ENCODE measurements at places on chromosomes 6 and 20.

GRCh38 chr6:109477725-109478124, 5.3 kb downstream of the ZBTB24 start:
- DNase-seq, result no peak

DNA sequence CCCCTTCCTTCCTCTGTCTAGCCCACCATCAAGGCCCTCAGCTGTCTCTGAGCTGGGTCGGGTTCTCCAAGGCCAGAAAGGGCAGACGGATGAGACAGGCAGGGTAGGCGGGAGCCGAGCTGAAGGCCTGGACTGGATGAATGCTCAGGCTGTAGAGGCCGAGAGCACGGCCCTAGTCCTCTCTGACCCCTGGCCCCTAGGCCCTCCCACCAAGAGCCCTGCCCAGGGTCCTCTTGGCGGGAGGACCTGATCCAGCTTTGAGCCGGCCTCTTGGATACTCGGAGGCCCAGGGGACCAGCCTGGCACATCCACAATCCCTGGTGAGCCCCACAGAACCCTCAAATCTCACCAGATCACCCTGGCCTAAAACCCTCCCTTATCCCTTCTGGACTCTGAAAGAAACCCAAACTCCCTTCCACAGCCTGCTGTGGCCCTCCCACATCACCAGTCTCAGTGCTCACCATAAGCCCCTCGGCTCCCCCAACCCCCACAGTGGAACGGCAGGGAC, 8.2 kb downstream of the ADISSP start:
- DNase-seq, result no peak

- DNase-seq, result no peak
Measured at GRCh38 chr6:105320765-105321164, 82.1 kb downstream of the PREP start.

DNA sequence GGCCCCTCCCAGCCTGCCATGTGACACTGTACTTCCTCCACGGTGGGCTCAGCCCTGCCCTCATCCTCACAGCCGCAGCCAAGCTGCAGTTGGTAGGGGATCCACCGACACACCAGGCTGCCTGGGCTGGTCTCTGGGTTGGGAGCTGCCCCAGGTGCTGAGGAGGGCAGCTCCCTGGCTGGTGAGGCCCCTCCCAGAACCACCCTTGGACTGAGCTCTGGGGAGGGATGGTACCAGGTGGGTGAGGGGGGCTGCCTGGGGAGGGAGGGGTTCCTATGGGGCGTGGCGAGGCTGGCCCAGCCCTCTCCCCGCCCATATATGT, 185 bp upstream of the TNFRSF6B start:
- DNase-seq, result no peak

DNA sequence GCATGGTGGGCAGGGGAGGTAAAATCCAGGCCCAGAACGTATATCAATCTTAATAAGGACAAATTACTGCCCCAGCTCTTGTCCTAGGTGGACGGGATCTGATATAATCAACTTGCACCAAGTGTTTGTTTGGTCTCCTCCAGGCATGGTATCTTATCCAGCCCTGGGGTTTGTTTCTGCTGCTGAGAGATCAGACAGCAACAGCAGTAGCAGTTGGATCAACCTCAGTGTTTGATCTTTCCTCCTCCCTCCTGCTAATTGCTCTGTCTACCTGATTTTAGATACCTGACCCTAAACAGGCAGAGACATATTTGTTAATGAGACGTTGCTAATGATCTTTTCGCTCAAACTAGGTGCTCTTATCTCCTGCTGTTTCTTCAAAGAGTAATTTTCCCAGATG, 100.4 kb upstream of the BACH2 start:
- DNase-seq, result no peak

DNA sequence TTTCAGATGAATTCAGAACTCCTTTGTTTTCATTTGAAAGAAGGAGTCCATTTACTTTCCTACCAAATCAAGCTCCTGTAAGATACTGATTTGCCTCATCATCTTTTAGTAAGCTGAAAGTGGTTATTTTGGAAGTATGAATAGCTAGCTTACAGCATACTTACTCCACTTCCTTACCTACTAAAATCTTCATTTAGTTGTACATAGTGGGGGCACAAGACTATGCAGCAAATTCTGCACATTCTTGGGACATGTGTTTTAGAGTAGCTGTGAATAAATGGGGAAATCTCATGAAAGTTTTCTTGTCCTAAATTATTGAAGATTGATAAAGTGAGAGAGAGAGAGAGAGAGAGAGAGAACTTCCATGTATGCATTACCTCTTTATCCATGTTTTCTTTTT, 256.3 kb downstream of the OGFRL1 start:
- no peak for DNase-seq

- DNase-seq, result no peak
Measured at GRCh38 chr6:157488058-157488457, 107.1 kb downstream of the ZDHHC14 start.

GRCh38 chr6:16228709-16229665, 9.4 kb upstream of the GMPR start:
- no peak for DNase-seq

DNA sequence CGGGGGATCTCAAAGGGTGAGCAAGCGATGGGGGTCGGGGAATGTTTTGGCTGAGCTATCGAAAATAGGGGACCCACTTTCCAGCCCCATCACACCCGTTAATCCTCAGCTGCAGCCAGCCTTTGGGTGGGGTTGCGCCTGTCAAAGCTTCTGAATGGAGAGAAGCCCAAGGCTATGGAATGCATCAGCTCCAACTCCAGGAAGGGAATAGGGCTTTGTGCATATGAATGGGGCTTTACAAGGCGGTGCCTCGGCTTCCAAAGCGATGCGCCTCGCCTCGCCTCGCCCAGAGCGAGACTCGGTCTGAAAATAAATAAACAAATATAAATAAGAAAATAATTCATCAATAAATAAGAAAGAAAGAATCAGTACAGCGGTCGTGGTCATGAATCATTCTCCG, 751.4 kb upstream of the DEFB115 start:
- DNase-seq, result no peak

- DNase-seq, result no peak
Measured at GRCh38 chr20:44993343-44993742, 27.0 kb downstream of the STK4 start.

- DNase-seq, result no peak
Measured at GRCh38 chr6:6758915-6759654, 170.6 kb downstream of the LY86 start.

DNA sequence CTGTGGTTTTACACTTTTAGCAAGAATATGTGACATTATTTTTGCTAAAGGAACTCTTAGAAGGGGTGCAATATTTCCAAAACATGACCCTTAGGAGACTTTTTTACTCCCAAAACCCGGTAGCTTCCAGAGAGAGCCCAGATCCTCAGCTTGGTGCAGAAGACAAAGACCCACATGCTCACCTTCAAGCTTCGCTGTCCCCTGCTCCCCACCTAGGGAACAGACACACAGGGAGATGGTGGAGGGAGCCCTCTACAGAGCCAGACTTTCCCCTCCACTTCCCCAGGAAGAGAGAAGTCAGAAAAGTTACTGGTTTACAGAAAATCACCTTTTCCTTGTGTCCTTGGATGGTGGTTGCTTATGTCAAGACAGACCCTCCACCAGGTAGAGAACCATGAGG, 5.0 kb downstream of the CST4 start:
- no peak for DNase-seq

GRCh38 chr6:96236471-96236870, 220.7 kb downstream of the FUT9 start:
- no peak for DNase-seq

DNA sequence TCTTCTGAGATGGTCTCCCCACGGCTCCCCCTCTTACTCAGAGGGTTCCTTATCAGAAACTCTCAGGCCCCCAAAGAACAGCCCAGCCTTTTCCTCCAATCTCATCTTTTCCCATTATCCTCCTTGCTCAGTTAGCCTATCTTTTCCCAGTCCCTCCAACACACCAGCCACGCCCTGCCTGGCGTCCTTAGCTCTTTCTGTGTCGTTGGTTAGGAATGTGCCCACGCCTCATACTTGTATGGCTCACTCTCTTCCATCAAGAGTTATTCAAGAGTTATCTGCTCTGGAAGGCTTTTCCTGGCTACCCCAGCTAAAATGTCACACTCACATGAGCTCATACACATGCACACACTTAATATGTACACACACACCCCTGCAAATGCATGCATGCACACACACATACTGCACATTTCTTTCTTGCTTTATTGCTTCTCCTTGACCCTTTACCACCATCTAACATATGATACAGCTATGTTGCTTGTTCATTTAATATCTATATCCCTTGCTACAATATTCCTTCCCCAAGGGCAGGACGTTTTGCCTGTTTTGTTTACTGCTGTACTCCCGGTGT, 37.6 kb downstream of the SLC2A10 start:
- DNase-seq, result no peak

- no peak for DNase-seq
Measured at GRCh38 chr20:57843941-57844625, 134.3 kb upstream of the PMEPA1 start.

GRCh38 chr6:105728995-105729394, 326.1 kb upstream of the PREP start:
- no peak for DNase-seq

DNA sequence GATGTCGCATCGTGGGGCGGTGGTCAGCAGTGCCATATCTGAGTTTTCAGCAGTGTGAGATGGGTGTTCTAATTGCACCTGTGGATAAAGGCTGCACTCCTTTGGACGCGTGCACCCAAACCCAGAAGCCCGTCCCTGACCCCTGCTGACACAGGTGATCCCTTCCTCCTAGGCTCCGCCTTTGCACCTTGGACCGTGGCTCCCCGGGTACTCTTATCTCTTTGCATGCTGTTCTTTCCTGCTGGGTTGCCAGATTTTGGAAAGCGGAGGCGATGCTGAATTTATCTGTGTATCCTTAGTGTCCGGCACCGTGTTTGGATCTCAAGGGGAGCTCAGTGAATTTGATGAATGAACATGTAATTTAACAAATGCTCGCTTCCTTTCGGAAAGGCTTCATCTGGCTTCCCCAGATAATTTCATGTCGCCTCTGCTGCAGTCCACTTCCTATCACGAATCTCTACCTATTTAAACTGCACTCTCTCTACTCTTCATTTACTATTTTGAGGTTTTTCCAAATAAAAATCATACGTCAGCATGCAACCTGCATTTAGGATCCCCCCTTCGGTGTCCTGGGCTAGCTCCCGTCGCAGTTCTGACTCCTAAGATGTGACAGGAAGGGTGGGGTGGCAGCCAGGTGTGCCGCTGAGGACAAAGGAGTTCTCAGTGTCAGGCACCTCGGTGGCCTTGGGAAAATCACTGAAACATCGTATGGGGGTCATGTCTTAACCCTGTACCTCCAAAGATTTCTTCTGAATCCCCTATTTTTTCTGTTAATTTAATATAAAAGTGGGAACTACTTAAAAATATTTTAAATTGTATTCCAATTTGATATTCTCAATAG, 753 bp upstream of the PERP start:
- peak; percentile 6 for DNase-seq

GRCh38 chr6:115004982-115005381, 662.2 kb upstream of the HS3ST5 start:
- DNase-seq, result no peak

GRCh38 chr6:57252975-57253374, 30.9 kb upstream of the RAB23 start:
- DNase-seq, result no peak

DNA sequence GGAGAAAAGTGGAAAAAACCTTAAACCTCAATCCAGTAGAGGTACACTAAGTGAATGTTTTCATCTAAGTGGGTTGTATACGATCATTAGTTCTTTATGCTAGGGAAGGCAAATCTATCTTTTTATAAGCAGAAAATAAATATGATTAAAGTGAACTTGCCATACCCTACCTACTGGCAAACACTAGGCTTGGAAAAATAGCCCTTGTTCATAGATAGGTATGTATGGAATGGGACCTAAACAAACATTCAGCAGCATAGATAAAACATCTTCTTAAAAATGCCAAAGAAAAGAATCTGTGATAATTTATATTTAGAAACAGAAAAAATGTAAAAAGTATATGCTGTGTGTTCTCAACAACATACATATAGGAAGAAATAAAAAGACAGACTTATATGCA, 18.8 kb downstream of the REV3L start:
- DNase-seq, result no peak

- DNase-seq, result peak; percentile 67
Measured at GRCh38 chr6:157461000-157461915, 80.3 kb downstream of the ZDHHC14 start.

DNA sequence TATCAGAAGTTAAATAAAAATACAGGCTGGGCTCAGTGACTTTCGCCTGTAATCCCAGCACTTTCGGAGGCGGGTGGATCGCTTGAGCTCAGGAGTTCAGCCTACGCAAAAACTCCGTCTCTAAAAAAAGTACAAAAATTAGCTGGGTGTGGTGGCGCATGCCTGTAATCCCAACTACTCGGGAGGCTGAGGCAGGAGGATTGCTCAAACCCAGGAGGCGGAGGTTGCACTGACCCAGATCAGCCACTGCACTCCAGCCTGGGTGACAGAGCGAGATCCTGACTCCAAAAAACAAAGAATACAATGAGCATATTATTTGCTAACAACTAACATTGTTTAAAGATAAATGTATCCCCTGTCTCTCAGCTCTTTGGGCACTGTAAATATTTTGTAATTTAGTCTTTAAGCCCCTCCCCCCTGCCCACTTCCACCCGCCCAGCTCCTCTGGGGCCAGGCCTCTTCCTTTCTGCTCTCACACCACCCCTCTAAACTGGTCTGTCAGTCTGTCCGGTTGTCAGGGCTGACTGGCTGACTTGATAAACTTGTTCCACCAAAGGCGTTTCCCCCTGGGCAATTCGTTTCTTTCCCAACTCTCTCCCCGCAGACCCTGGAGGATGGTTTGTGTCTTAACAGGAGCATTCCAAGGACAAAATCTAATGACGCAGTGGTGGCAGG, 62.4 kb upstream of the QKI start:
- no peak for DNase-seq

DNA sequence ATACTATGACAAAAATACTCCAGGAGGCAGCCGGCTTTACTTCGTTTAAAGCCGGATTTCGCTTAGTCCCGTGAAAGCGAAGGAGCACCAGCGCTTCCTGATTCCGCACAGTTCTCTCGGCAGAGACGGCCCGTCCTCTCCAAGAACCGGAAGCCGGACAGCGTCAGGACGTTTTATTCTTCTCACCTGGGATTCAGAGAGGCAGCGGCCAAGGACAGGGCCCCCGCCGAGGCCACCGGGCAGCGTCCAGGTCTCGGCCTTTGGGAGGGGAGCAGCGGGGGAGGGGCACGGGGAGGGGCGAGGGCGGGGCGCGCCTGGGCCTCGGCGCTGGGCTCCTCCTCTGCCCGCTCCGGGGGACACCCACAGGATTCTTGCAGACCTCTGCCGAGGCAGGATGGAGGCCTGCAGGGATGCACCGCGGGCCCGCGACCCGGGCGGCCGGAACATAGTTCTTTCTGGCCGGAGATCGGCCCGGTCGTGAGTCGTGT, 2.8 kb upstream of the DIDO1 start:
- DNase-seq, result no peak

DNA sequence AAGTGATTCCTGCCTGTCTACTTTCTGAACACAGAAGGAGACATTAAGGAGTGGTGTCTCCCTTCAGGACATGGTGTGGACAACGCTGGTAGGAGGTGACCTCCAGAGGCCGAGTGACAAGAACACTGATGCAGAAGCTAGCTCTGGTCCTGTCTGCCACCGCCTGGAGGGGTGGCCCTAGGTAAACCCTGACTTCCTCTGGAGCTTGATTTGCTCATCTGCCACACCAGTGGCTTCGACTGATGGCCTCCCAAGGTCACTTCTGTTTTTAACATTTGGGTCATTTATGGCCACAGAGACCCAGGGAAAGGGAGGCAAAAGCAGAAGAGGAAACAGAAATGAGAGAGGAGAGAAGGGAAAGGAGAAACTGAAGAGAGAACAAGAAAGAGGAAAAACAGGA, 49.4 kb upstream of the SLC22A23 start:
- DNase-seq, result no peak

- DNase-seq, result no peak
Measured at GRCh38 chr6:125231574-125232343, 70.0 kb downstream of the HDDC2 start.

All from stimulated activated CD4-positive, alpha-beta T cell treated with anti-CD3 and anti-CD28 coated beads, Interleukin-15, amount 100 ng/mL, for 48 hours (primary cell).